Mesothelial cell of epicardium (in vitro differentiated cells): ENCODE measurements at places on chromosomes 1 and 21.

GRCh38 chr1:229217716-229218115 lies 53.2 kb upstream of the RAB4A start:
- no peak for DNase-seq

DNA sequence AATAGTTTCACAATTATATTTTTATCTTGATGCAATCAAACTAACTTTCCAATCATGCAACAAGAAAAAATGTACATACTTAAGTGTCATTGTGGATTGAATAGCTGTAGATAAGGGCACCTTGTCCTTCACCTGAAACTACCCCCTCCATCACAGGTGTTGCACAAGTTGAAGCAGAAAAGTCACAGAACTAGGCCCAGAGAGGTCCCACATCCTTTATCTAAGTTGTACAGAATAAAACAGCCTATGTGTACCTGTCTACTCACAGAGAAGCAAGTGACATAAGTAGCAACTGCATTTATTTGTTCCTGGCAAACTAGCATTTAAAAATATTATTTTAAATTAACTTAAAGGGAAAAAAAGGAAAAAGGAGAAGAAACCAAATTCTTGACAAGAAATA lies 256.8 kb downstream of the FAF1 start:
- DNase-seq, result no peak

GRCh38 chr1:221794935-221795334 lies 53.0 kb upstream of the DUSP10 start:
- DNase-seq, result no peak

GRCh38 chr1:236141447-236142252 lies 689 bp upstream of the GPR137B start:
- DNase-seq, result peak; percentile 55

- no peak for DNase-seq
These were observed 6.7 kb upstream of the TEX35 start for GRCh38 chr1:178506177-178506576.

DNA sequence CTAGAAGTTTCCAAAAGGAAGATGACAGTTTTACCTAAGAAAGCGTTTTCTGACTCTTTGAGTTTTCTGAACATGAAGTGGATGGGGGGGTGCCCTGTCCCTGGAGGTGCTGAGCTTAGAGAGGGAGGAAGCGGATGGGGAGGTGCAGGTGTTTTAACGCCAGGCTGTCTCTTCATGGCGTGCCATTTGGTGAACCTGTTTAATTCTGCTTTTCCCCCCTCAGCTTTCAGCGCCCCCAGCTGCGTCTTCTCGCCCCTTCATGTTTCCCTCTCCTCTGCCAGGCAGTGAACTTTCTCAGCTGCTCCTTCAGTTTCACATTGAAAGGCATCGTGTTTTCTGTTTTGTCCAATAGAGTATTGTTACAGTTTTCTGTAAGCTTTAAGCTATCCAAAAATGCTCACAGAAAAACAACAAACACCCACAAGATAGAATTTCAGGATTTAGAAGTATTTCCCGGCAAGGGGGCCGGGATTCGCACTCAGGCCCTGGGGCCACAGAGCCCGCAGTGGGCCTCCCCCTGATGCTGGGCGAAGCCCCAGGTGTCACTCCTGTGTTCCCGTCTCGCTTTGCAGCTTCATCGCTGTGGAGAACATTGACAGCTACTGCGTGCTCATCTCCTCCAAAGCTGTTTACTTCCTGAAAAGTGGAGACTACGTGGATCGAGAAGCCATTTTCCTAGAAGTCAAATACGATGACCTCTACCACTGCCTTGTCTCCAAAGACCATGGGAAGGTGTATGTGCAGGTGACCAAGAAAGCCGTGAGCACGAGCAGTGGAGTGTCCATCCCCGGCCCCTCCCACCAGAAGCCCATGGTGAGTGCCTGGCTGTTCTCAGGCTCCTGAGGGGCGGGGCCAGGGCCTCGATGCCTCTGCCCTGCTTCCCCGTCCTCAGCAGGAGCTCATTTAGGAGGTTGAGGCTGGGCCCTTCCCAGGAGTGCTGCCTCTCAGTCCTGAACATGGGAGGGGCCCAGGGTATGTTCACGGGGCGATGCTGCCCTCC lies 111.4 kb downstream of the DHRS3 start:
- DNase-seq, result no peak
